ENCODE measurements at places on chromosomes 5 and 9.
A peak's percentile ranks its signal among the peaks of the same experiment; 100 is the strongest.

- no peak for DNase-seq
These were observed 10.5 kb upstream of the SHB start for GRCh38 chr9:38079461-38080031.

DNA sequence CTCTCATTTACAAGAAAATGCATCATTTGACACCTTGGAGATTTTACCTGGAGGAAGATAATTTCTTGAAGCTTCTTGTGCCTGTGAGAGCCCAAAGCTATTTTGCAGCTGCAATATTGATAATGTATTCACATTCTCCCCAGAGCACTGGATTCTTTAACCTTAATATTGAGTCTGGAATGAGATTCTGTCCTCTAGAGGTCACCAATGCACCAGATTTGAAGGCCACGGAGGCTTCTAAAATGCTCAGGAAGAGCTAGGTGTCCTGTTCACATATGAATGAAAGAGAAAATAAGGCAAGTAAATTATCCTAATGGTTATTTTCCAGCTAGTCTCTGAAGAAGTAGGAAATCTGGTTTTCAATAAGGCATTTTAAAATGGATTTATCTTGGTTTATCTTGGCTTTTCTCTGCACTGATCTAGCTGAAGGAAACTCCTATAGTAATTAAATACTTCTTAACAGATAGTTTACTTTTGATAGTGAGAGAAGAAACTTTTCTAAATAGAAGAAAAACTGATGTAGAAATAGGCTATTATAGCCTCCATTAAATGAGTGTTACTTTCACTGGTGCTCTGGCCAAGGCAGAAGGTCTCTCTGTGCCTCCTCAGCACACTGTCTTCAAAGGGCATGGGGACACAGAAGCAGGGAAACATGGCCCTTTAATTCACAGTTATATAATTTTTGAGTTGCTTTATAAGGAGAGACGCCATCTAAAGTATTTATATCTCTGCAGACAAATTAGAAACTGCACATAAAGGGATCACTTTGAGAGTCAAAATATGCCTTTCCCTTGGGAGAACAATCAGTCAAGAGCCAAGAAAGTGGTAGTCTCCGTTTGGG lies 297.0 kb upstream of the ACTBL2 start:
- DNase-seq: peak; percentile 65

DNA sequence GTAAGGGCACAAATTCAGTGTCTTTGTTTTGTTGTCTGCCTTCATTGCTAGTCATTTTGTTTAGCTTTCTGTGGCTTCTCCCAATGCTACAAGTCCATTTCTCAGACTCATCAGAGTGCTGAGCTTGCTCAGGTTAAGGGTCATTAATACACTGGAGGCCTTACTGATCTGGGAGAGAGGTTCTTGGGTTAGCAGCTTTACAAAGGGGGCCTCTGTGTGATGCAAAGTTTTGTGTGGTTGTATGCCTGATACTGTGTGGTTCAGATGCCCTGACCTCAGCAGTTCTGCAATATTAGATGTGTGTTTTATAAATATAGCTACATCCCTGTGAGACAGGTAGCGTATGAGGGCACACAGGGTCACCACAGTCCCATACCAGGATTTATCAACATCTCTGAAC lies 34.8 kb upstream of the SMARCA2 start:
- DNase-seq: no peak

GRCh38 chr9:127199001-127199791 lies 65.4 kb upstream of the GARNL3 start:
- peak; percentile 89 for DNase-seq

- DNase-seq: no peak
These were observed 187.1 kb downstream of the BNC2 start for GRCh38 chr9:16683326-16683725.

DNA sequence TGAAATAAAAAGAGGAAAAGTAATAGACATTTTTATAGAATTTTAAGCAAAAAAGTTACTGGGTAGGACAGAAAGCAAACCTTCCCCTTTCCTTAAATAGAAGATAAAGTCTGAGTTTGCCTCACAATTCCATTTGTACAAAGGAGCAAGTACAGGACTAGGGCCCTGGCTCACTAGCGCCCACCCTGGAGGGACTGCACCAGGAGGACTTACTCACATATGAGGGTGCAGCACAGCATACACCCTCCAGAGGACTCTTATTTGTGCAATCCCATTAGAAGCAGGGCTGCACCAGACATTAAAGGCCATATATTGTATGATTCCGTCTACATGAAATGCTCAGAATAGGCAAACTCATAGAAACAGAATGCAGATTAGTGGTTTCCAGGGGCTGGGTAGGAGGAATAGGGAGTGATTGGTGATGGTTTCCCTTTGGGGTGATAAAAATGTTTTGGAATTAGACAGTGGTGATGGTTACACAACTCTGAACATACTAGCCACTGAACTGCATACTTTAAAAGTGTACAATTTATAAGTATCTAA lies 4.5 kb downstream of the REEP5 start:
- DNase-seq: no peak
